ENCODE measurements at places on chromosomes 6 and 20.
A peak's percentile ranks its signal among the peaks of the same experiment; 100 is the strongest.

GRCh38 chr20:53917145-53918019 is 153.0 kb downstream of the BCAS1 start:
- DNase-seq = peak; percentile 76

- DNase-seq = no peak
Observed at GRCh38 chr6:106255306-106255705, 70.3 kb downstream of the ATG5 start.

DNA sequence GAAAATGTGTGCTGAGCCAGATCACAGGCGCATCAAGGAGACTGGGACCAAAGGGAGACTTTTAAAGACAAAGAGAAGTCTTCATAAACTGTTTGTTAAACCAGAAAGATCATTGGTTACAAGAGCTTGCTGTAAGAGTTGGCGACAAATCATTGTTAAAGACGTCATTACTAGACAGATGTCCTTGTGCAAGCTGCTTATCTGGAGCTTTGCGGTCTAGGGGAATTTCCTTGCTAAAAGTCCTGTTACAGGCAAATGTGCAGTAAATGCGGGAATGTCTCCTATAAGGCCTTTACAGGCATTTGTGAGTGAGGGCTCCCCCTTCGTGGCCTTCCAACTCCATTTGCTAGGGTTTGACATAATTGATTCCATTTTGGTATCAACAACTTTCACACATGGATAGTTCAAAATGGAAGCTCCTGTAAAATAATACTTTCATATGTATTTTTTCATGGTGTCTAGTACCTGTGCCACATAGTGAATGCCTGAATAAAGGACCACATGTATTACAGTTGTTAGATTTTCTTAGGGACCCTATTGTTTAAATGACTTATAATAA is 362.4 kb downstream of the UTRN start:
- no peak for DNase-seq

DNA sequence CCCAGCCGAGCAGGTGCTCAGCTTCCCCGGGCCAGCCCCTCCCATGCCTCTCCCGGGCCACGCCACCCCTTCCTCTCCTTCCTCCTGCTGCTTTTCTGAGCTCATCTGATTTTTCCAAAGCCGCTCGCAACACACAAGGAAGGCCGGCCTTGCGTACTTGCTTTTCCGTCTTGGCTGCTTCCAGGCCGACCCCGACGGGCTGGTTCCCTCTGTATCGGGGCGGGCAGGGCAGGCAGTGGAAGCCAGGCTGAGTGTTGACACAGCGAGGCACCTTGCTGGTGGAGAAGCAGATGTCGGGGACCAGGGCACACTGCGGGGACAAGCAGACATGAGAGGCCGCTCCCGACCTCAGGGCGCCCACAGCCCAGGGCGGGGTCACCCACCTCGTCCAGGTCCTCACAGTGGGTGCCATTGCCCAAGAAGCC is 21.1 kb downstream of the THBS2 start:
- no peak for DNase-seq

- DNase-seq = no peak
Observed at GRCh38 chr20:31953556-31954148, 1.8 kb upstream of the PDRG1 start.

- DNase-seq = no peak
Observed at GRCh38 chr6:9095729-9096128, 660.4 kb upstream of the SLC35B3 start.

DNA sequence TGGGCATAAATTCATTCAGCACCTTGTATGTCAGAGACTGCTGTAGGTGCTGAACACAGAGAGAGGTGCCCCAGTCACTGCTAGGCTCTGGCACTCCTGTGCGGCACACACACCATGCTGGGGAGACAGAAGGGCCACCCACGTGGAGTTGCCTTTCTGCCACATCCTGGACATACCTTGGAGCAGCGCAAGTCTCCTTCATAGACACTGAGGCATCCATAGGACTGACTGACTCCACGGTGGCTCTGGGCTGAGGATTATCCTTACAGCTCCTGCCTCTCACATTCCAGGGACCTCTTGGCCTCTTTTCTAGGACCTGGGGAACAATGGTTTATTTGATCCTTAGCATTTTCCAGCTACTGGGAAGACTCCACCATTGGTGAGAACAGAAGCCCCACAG is 26.0 kb upstream of the SLC22A23 start:
- no peak for DNase-seq

GRCh38 chr6:137214931-137215330 is 4.3 kb downstream of the IFNGR1 start:
- no peak for DNase-seq

DNA sequence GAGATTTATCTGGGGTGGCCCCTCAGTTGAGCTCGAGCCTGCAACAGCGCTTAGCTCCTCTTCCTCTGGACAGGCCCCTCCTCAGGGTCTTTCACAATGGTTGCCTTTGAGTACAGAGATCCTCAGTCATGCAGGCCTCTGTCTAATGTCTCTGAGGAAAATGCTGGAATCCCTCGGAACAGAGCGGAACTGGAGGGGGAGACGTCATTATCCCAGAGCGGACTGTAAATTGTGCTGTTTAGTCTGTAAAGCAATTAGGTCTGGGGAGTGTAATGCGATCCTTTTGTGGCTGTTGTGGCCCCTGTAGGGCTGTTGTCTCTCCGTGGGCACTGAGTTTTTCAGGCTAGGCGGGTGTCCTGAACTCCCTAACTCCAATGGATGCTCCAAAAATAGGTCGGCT is 15.0 kb upstream of the DAAM2 start:
- DNase-seq = no peak

DNA sequence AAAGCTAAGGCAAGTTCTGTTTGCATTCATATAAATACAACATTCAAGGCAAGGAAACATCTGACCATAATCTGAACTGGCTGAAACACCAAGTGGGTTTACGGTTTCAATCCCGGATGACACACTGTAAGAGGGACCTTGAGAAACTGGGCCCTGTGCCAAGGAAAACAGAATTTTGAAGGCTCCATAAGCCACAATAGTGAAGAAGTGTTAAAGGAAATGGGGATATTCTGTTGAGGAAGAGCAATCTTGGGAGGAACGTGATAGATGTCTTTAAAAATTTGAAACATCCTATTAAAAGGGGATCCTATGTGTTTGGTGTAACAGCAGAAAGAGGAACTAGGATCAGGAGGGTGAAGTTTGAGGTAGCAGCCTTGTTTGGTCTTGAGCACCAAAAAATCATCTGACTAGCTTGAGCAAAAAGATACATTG is 82.4 kb upstream of the TAB2 start:
- DNase-seq = peak; percentile 96

DNA sequence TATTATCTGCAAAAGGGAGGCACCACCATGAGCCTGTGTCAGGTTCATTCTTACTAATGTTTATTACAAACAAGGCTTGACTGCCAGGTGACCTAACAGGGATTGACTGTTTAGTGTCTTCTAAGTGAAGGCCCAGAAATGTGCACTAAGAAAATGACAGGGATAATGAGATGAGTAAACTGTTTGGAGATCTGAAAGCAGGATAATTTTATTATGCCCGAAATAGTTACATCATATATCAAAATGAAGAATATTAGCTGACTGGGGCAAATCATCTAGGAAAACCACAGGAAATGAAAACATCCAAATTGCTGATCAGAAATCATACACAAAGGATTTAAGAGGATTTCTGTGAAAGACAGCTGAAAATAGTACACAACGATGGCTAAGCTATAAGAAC is 516.7 kb downstream of the HDGFL1 start:
- no peak for DNase-seq

DNA sequence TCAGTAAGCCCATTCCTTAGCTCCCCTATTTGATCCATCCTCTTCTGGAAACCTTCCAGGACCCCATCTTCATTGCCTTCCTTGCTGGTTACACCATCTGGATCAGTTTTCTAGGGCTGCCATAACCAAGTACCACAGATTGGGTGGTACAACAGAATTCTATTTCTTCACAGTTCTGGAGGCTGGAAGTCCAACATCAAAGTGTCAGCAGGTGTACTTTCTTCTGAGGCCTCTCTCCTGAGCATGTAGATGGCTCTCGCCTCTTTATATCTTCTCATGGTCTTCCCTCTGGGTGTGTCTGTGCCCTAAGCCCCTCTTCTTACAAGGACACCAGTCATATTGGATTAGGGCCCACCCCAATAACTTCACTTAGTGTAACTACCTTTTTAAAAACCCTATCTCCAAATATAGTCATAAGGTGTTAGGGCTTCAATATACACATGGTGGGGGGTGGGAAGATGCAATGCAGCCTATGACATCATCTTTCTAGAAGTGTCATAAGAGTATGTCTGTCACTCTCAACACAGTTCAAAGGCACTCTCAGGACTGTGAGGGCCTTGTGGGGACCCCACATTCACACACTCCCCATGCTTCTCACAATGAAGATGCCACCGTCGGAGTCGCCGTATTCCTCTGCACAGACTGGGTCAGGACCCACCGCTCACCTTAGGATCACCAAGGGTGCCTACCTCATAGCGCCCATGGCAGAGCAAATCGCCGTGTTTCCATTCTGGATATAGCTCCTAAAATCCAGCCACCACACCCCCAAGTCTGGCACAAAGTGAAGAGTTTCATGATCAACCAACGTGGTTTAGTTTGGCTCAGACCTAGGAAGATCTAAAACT is 12.2 kb upstream of the PRND start:
- DNase-seq = no peak

GRCh38 chr6:152698692-152699091 is 995 bp downstream of the MYCT1 start:
- no peak for DNase-seq

DNA sequence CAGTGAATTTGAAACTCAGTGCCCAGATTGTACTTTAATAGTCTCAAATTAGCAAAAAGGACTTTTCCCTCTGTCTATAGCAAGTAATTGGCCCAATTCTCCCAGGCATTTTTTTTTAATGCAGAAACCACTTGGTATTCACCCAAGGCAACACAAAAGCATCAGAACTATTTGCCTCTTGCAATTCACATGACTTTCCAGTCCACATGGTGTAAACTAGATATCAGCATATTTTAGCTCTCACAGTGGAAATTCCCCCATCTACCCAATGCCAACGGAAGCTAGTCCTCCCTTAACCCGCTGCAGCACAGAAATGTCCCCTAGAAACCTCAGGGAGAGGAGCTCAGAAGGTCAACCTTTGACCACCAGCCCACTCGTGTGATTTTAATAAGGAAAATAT is 103.4 kb upstream of the CDYL start:
- no peak for DNase-seq

GRCh38 chr20:54020868-54021267 is 49.5 kb downstream of the BCAS1 start:
- DNase-seq = no peak

- DNase-seq = no peak
Observed at GRCh38 chr6:157961832-157962575, 19.7 kb upstream of the SYNJ2 start.

DNA sequence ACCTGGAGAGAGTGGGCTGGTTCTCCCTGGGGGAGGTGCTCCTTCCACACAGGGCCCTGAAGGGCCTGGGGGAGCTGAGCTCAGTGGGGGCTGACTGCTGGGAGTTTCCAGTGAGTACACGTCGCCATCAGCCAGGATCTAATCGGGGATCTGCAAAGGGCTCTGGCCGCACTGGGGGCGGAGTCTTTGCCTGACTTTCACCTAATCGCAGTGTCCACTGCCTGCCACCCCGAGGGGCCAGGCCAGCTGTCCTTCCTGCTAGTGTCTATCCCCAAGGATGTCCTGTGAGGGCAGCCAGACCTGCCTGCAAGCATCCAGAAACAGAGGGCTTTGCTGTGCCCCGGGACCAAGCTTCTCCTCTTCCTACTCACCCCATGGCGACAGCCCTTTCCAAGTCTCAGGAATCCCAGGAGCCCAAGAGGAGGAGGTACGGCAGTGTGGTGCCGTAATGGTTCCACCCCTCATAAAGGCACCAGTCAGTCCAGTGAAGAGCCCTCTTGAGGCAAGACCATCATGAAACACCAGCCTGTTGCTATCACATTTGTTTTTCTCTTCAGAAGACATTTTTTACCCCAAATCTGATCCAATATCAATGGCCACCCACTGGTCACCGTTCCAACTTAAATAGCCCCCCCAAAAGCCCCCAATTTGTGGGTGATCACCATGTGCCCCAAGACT is 243.1 kb upstream of the ECI2 start:
- DNase-seq = no peak

GRCh38 chr6:153966001-153966400 is 73.0 kb upstream of the OPRM1 start:
- DNase-seq = no peak

DNA sequence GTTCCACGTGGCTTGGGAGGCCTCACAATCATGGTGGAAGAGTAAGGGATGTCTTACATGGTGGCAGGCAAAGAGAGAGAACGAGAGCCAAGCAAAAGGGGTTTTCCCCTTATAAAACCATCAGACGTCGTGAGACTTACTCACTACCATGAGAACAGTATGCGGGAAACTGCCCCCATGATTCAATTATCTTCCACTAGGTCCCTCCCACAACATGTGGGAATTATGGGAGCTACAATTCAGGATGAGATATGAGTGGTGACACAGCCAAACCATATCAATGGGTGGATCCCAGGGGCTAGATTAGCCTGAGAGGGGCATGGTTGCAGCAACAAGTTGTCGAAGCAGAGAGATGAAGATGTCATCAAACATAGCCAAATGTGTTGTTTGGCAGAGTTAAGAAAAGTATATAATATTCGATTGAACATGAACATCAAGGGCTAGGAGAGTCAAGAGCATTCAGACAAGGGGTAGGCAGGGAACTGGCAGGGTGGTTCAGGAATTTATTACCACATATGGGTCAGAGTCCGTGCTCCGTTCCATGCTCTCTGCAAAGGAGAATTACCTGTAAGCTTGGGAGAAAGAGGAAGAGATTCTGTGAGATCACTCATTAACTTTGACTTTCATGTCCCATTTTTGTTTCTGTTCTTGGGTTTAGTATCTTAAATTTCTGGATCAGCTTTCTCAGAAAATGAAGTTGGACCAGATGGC is 98.8 kb downstream of the CCDC170 start:
- DNase-seq = no peak

GRCh38 chr6:76441875-76442274 is 369.4 kb upstream of the IMPG1 start:
- no peak for DNase-seq

DNA sequence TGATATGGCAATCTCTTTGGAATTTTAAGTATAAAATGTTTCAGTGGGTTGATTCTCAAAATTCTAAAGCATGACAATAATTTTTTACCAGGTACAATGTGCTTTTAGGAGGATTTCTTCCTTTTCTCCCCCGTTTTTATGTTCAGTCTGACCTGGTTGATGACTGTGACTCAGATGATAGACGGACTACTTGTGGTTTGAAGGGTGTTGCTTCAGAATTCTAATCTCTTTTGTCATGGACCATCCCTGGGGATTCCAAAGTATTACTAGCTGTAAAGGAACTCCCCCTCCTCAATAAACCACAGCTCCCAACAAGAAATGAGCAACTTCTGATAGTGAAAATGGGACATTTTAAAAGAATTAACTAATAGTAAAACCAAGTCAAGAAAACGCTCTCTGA is 34.9 kb upstream of the TNFAIP3 start:
- no peak for DNase-seq

DNA sequence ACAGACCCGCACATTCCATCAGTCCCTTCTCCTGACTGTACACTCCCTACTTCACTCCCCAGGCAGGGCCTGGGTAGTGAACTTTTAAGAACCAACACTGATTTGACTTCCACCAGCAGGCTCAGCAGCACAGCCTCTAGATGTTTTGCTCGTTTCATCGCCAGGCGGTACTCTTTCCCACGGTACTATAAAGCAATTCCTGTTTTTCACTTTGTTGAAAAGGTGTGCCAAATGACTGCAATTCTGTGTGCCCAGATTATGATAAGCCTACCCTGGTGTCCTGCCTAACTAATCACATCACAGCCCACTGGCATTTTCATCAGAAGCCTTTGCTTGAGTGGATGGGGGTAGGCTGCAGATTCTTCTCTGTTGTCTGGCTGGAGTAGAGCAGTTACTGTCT is 12.9 kb upstream of the WTAP start:
- no peak for DNase-seq

GRCh38 chr6:153088796-153089195 is 42.3 kb downstream of the RGS17 start:
- no peak for DNase-seq

Measured in inflammatory macrophage (primary cell).